ENCODE measurements at places on chromosomes 5 and 9.

- DNase-seq: no peak
These were observed 133.9 kb upstream of the PTCH1 start for GRCh38 chr9:95650720-95651119.

GRCh38 chr5:3230254-3230653 lies 365.4 kb upstream of the IRX1 start:
- DNase-seq: no peak

DNA sequence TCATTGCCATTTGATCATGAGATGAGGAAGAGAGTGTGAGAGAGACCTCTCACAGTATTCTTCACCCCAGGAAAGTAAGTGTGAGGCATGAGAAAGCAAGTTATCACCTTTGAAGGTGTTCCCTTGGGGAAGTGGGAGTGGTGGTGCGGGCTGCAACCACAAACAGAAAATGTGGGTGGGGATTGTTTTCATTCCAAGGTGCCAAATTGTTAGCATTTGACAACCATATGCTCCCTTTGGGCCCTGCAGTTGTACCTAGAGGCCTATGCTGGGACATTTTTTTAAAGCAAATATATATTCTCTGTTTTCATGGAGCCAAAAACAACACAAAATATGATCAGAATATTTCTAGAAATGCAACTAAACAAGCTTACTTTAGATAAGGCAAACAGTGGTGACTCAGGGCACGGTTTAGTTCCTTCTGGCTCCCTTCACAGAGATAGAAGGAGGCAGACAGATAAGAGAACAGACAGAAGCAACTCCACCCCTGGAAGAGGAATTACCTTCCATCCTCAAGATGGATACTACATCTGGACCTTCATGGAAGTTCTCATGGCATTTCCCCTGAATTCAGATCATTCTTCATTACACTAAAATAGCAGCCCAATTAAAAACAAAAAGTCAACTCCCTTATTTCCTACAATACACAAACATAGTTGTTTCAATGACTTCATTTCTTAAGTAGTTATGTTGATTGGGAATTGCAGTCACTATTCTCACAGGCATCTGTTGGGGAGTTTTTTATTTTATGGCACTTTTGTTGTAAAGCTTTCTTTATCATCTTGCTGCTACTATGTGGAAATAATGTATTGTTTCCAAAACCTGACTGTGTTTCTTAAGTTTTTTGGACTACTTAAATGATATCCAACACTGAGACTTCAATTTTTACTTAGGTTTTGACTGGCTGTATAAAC lies 416.6 kb downstream of the PLK2 start:
- DNase-seq: no peak

GRCh38 chr9:14366076-14366475 lies 52.1 kb upstream of the NFIB start:
- DNase-seq: no peak

- no peak for DNase-seq
These were observed 39.1 kb upstream of the UGT3A2 start for GRCh38 chr5:36105819-36106218.

GRCh38 chr9:100213730-100214477 lies 114.9 kb downstream of the INVS start:
- no peak for DNase-seq

DNA sequence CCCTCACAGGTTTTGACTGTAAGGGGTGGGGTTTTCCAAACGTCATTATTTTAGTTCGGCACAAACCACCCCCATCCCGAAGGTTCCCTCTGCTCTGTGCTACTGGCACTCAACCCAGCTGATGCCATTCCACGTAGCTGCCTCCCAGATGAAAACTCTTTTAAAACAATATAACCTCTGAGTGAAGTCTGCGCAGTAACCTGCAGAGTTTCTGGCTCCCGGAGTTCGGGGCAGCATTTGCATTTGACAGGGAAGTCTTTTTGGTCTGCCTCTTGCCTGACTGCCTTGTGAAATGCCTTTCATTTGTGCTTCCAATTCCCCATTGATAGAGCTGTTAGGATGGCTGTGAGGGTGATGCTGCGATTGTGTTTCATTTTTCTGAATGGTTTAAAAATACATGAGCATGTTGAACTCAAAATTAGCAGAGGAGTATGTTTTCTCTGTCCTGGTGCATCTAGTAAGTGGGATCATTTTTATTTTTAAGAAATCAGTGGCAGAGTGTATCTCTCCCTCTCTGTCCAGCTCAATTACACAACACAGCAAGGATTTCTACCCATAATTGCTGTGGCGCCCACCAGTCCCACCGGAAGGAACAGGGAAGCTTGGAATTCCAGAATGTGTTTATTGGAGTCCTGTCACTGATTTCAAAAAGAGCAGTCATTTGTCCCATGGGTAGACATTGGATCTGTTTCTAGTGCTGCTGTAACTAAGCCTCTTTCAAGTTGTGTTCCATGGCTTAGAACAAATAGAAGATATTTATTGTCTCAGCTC lies 24.8 kb downstream of the ADCY2 start:
- no peak for DNase-seq

DNA sequence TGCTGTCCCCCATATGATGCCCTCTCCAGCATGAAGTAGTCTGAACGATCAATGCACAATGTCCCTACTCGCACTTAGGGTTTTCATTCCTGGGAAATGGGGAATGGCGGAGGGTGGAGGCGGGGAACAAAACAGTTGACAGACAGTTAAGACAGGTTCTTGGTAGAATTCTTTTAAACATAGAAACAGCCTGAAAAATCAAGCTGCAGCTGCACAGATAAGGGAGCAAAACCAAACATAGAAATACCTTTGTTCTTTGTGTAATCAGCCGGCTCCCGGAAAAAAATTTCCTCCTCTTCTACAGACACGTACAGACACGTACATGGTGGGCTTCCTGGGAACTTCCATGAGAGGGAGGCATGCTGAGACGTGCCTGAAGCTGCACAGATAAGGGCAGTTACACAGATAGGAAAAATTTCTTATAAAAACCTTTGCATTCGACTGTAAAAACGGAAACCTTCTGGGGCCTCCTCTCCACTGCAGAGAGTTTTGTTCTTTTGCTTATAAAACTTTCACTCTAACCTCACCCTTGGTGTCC lies 662.4 kb upstream of the PTPRD start:
- no peak for DNase-seq

- DNase-seq: no peak
These were observed 129.4 kb upstream of the GPR151 start for GRCh38 chr5:146645342-146645741.

GRCh38 chr5:137260820-137261695 lies 238.1 kb downstream of the SPOCK1 start:
- no peak for DNase-seq

GRCh38 chr5:73822278-73822988 lies 196.4 kb downstream of the ARHGEF28 start:
- DNase-seq: no peak

DNA sequence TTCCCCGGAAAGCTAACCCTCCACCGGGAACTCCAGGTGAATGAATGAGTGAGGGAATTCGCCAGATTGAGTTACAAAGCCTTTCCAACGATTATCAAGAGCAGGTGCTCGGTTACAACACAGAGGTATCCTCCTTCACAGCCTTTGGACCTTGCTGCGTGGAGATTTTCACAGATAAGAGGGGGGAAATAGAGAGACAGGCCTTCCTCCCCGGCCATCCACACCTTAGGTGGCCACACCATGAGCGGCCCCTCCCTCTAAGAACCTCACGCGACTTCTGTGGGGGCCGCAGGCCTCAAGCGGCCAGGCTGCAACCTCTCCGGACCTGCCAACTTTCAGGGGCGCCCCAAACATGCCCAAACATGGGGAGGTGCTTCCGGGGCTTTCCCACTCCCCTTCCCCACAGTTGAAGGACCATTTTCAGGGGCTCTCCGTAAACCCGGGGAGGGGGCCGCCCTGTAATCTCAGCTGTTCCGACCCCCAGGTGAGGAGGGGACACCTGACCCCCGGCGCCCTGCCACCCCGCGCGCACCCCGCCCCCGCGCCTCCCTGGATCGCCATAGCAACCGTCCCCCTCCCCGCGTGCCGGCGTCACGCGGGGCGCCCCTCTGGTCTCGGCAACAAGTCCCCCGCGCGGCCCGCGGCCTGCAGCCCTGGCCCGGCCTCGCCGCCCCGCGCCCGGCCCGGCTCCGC lies 603 bp downstream of the DENND1A start:
- DNase-seq: peak; percentile 3

DNA sequence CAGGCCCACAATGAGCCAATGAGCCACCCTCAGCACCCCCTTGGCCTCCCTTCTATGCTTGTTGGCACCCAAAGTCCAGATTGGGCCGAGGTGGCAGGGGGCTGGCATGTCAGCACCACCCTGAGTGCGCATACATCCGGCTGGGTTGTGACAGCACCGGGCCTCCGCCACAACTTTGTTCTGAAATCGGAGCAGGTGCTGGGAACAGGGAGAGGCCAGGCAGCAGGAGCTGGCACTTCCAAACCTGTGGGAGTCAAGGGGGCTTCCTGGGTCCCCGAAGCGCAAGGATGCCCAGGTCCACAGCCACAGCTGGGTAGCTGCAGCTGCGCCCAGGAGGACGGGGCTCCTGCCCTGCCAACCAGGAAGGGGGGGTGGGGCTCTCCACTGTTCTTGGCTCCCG lies 1911.9 kb upstream of the WWC1 start:
- no peak for DNase-seq

DNA sequence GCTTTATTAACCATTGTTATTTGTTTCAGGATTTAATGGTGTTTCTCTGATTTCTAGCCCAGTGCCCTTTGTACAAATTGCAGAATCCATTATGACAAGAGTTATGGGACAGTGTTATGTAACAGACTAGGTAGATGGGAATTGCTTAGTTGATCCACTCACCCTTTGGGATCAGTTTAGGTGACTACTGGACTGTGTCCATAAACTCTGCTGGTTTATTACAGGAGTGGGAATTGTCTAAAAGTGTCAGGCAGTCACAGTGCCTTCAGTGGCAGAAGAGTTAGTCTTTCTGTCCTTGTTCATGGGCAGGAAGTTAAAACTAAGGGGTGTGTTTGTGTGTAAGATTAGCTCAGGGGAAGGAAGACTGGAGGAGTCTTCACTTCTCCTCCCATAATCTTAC lies 29.3 kb downstream of the RCL1 start:
- no peak for DNase-seq

GRCh38 chr9:82495884-82496777 lies 507.6 kb downstream of the SPATA31D1 start:
- DNase-seq: no peak

DNA sequence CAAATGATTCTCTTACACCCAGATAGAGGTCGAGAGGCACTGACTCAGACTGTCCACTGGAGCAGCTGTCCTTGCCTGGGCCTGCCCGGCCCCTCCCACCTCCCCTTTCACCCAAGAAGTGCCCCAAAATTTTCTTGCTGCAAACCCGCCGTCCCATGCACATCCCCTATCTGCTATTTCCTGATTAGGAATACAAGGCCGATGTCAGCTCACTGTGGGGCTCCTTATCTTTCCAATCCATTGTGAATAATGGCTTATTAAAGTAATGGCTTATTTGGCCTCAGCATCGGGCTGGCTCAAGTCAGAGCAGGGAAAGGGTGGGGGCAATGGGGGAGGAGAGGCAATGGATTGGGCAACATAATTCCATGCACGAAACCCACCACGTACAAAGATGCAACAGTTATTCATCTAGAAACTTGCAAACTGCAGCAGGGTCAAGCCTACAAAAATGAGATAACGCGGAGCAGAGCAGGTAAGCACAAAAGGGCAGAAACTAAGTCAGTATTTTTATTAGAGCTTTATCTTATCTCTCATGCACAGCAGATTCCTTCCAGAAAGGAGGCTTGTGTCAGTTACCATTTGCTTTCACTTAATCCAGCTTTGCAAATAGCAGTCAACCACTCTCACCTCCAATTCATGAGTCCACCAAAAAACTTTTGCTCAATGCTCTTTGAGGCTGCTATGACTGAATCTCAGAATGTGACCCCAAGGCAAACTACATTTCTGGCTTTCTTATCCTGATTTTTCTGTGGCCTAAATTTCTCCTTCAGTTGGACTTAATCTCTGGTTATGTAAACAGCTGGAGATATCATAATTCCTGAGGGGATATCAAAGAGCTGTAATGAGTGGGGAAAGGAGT lies 138.2 kb upstream of the OSMR start:
- no peak for DNase-seq

DNA sequence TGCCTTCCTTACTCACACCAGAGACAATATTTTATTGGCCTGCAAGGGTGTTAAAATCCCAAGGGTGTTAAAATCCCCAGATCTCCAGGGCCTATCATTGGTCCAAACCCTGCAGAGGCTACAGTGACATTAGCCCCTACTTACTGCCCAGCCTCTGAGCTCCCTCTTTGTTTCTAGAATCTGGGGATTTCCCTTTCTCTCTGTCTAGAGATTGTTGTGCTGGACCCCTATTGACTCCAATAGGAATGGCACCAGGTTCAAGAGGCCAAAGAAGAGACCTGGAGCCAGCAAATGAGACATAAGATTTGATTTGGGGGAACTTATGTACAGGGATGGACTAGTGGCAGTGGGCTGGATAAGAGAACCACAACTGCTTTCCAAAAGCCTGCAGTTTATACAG lies 53.3 kb upstream of the ZBED3 start:
- no peak for DNase-seq

DNA sequence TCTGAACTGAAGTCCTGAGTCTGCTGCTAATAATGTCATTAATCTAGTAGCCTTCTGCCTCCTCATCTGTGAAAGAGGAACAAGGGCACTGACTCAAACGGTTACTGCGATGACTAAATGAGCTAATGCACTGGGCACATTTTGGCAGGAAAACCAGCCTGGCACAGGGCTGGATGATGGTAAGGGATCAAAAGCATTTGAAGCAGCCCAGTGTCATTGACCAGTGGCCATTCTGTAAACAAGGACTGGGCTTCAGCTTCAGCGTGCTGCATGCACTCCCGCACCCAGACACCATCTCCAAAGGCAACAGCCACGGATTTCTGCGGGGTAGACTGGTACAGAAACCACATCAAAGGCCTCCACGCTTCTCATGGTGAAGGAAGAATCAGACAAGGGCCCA lies 8.0 kb downstream of the GCNT4 start:
- no peak for DNase-seq

DNA sequence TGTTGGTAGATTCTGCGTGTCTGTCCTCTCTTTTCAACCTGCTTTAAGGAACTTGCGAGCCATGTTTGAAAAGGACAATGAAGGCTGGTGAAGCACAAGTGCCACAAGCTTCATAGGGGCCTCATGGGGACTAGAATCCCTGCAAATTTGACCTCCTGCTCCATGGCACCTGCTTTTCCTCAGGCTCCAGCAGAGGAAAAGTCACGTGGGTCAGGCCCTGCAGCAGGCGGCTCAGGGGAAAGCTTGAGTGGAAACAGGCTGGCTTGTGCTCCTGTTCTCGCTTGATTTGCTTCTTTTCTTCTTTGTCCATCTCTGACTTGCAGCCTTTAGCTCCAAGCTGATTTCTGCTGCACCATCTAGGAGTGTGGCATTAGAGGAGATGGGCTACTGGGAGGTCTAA lies 187.6 kb upstream of the MAST4 start:
- no peak for DNase-seq

DNA sequence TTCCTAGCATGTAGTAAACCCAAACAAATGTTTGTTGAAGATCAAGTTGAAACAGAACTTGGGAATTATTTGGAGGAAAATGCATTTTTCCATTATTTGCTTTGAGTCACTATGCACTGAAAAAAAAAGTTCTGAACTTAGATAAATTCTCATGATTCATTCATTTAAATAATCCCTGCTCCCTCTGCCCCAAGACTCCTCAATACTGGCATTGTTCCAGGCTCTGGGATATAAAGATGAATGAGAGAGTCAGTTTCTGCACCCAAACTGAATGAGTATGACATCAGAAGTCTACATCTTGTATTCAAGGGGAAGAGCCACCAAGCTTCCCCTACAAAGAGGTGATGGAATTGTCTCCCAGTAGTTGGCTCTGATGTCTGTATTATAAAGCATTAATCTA lies 123.9 kb downstream of the SEC61B start:
- no peak for DNase-seq

All from stimulated activated naive B cell treated with anti-CD40 and anti-IgM and Interleukin-4, amounts not matched to agents 10 μg/mL and 1 μg/mL and 100 μg/mL, for 72 hours (primary cell).